ENCODE measurements at places on chromosomes 6 and 20. TPM values are rescaled to one million over a fixed set of nuclear protein-coding genes. Genes with fewer than 3 reads are reported as not detected.

The LINC00237 gene
- not detected for total RNA-seq

The CCN2 gene
- total RNA-seq = 57.2 TPM

The TFAP2A gene
- total RNA-seq = 37.0 TPM

The SLPI gene
- total RNA-seq = 9.1 TPM

The DEFB115 gene
- not detected for total RNA-seq

- DNase-seq = no peak
These were observed 63.6 kb upstream of the SNRPB2 start for GRCh38 chr20:16666272-16666671.

GRCh38 chr6:126069449-126069848, 83.1 kb downstream of the TRMT11 start:
- DNase-seq = no peak

- DNase-seq = no peak
These were observed 72.4 kb downstream of the TULP4 start for GRCh38 chr6:158384671-158385110.

DNA sequence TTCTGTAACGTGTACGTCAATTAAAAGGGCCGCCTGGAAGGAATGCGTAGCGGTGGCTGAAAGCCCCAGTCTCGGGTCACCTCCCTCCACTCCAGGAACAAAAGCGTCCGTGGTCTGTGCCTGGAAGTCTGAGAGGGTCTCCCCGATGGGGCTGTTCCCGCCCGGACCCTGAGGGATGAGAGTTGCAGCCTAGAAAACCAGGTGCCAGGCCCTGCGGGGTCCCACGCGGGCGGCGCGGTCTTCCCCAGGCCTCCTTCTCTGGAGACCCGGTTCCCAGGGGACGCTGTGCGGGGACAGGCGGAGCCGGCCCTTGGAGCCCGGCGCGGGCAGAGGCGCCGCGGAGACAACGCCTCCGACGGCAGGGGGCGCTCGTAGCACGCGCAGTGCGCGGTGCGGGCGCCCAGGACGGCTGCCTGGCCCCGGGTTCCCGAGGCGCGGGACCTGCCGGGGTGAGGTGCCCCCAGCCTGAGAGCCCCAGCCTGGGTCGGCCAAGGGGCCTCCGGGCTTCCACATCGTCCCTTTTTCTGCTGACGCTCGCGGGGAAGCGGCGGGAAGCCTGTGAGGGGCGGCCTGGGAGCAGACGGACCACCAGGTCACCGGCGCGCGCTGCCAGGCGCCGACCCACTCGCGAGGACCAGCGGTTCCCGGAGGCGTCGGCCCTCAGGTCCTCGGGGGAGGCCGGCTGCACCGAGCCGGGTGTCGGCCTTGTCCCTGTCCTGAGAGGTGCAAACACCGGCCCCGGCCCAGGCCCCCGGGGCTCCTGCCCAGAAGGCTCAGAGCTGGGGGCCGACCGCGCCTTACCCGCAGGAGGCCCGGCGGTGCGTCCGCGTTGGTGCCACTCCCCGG, 5.3 kb upstream of the FOXC1 start:
- no peak for DNase-seq

DNA sequence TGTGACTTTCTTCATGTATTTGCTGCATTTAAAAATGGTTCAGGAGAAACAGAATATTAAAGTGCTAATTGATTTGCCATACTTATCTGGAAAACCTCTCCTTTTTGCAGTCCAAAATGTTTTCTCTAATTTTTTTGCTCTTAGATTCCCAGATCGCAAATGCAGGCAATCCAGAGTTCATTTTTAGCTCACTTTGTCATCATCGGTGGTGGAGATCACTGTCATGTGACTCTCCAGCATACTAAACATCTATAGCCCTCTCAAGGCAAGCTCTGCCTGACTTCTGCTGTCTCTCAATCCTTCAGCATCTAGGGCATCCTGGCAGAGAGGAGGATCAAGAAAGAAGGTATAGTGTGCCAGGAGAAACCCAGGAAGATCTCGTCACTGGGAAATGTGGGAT, 24.8 kb downstream of the ABRACL start:
- DNase-seq = no peak

DNA sequence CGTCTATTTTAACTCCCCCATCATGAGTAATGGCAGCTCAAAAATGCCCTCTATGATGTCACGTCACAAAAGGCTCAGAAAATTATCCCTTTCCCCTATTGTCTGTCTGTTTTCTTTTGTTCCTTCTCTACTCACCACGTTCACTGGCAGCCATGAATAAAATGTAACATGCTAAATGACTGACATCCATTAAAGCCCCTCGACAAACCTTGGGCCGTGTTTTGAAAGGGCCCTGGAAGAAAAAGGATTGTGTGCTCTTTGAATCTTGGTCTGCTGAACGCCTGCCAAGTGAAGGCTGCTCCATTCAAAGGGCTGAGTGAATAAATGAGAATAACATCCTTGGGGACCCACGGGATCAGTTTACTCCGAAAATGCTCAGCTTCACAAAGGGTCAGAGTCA, 118.7 kb downstream of the RPS12 start:
- no peak for DNase-seq

DNA sequence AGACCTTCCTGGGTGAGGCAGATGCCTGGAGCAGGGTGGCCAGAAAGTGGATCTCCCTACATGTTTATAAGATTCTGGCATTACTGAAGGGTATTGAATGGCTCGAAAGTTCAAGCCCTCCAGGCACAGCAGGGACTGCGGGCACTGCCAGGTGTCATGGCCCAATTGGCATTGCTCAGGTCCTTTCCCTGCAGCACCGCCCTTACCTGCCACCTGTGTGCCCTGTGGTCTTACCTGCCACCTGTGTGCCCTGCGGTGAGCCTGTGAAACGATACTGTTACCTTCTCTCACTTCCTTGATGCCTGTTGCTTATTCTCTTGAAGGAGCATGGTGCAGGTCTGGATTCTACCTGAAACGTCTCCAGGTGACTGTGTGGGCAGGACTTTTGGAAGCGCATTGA, 32.2 kb downstream of the SMOC2 start:
- no peak for DNase-seq

GRCh38 chr6:15708231-15708630, 45.4 kb upstream of the DTNBP1 start:
- DNase-seq = no peak

- DNase-seq = no peak
These were observed 98.4 kb upstream of the ADTRP start for GRCh38 chr6:11876934-11877433.

GRCh38 chr6:106966671-106967640, 7.6 kb downstream of the CD24 start:
- no peak for DNase-seq

DNA sequence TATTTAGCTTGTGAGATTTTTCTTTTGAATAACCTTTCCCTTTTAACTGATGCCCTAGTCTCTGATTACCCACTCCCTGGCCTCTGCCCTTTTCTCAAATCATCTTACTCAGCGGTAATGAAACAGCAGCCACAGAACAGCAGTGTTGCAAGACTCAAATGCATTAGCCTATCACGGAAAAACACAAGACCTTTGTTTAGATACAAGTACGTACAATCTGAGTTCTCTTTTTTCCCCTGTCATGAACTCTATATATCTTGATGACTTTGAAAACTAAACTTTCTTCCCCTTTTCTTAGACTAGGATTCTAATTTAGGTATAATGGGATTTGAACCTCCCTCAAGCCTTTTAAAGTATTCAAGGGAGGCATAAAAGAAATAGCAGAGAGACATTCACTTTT, 1034.9 kb downstream of the EYS start:
- DNase-seq = no peak
